ENCODE measurements at places on chromosomes 16 and 17. TPM values are rescaled to one million over a fixed set of nuclear protein-coding genes. Genes with fewer than 3 reads are reported as not detected.

ASGR1 gene
- 0.43 TPM for total RNA-seq

AFMID gene
- total RNA-seq = 21.6 TPM

GCGR gene
- not detected for total RNA-seq

RAP1GAP2 gene
- total RNA-seq = 5.2 TPM

SLFN13 gene
- total RNA-seq = 1.6 TPM

GNG13 gene
- total RNA-seq = not detected

Data from fibroblast of villous mesenchyme (primary cell).